ENCODE measurements at places on chromosomes 5 and 9. TPM values are rescaled to one million over a fixed set of nuclear protein-coding genes. Genes with fewer than 3 reads are reported as not detected.
A peak's percentile ranks its signal among the peaks of the same experiment; 100 is the strongest.

PCDHB13 gene
- total RNA-seq, result 3.5 TPM

DBH gene
- total RNA-seq, result not detected

CCL28 gene
- 0.20 TPM for total RNA-seq

HCN1 gene
- total RNA-seq, result not detected

SGCD gene
- 112 TPM for total RNA-seq

- DNase-seq, result no peak
Measured at GRCh38 chr9:37582548-37583157, 6.5 kb upstream of the FBXO10 start.

DNA sequence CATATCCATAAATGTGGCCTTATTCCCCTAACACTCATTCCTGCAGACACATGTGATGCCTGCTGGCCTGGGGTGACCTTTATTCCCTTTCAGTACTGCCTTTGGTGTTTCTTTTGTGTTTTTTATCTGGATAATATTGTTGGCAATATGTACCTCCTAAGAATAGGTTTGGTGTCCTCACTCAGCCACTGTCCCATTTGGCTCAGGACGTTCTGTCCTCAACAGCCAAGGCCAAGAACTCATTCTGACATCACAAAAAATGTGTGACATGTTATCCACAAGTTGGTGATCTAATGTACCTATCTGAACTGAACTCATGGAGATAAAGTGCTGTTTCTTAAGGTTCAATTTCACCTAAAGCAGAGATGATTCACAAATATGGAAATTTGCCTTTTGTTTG lies 142.9 kb upstream of the GRAMD2B start:
- no peak for DNase-seq

DNA sequence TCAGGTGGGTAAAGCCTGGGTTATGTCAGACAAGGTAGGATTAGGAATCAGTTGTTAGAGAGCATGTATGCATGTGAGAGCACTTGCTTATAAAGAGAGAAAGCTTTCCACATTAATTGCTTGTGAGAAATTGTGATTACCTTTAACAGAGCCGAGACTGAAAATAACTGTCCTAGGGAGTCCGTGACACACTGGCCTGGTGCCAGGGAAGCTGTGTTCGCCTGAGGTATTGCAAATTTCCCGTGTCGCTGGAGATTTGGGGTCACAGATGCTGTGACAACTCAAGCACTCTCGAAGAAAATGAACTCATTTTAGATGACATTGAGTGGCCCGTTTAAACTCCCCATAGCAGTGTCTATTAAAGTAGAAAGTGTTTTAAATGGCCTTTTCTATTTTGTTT lies 9.6 kb downstream of the SLC1A1 start:
- peak; percentile 31 for DNase-seq

GRCh38 chr5:61339764-61340163 lies 7.7 kb downstream of the ZSWIM6 start:
- no peak for DNase-seq

DNA sequence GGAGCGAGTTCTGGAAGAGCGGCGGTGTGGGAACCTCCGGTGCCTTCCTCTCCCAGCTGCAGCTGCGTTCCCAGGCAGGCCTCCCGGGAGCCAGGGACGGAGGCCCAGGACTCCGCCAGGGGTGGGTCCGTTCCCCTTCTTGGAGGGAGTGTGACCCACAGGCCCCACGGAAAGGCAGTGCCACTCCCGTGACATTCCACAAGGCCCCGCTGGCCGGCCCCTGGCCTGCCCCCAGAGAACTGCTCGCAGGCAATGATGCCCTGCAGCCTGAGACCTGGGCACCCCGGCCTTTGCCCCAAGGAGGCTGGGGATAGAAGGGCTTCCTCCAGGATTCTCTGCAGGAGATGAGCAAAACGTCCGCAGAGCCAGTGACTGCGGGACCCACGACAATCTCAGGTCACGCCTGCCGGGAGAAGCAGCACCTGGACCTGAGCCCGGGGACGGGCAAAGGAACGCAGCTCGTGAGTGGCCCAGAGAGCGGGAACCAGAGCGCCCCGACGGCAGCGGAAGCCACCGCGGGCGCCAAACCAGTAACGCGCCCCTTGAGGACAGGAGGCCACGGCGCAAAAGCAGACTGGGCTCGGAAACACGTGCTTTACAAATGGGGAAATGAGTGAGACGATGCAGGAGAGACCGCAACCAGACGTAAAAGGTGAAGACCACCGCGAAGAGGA lies 9.3 kb downstream of the OBP2B start:
- peak; percentile 32 for DNase-seq

- no peak for DNase-seq
Measured at GRCh38 chr9:110319781-110320492, 17.7 kb downstream of the TXNDC8 start.

- DNase-seq, result no peak
Measured at GRCh38 chr5:140631831-140632365, 1.1 kb downstream of the CD14 start.

DNA sequence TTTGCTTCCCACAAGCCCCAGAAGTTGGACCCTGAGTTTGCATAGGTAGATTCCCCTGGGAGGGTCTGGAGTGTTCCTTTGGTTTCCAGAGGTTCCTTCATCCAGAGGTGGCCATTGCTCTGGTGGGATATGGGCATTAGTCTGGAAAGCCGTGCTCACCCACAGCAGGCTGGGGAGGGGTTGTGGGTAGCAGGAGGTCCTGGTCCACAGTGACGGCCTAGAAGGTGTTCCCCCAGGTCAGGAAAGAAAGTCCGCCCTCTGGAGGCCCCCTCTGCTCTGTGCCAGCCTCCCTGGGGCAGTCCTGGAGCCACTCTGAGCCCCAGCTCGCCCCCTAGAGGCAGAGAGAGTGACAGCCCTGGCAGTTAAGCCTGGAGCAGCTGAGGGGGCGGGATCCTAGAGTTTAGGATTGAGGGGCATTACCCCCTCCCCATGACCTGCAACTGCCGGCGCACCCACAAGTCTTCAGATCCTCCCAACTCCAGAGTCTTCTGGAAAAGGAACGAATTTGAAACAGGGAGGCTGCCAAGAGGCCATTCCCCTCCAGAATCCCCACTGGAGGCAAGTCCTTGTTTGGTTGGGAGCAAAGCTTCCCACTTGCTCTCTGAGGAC lies 36.8 kb downstream of the NDST1 start:
- DNase-seq, result peak; percentile 80

- DNase-seq, result no peak
Measured at GRCh38 chr5:152226191-152226590, 178.9 kb downstream of the NMUR2 start.

- no peak for DNase-seq
Measured at GRCh38 chr5:78779262-78779661, 130.7 kb upstream of the LHFPL2 start.

DNA sequence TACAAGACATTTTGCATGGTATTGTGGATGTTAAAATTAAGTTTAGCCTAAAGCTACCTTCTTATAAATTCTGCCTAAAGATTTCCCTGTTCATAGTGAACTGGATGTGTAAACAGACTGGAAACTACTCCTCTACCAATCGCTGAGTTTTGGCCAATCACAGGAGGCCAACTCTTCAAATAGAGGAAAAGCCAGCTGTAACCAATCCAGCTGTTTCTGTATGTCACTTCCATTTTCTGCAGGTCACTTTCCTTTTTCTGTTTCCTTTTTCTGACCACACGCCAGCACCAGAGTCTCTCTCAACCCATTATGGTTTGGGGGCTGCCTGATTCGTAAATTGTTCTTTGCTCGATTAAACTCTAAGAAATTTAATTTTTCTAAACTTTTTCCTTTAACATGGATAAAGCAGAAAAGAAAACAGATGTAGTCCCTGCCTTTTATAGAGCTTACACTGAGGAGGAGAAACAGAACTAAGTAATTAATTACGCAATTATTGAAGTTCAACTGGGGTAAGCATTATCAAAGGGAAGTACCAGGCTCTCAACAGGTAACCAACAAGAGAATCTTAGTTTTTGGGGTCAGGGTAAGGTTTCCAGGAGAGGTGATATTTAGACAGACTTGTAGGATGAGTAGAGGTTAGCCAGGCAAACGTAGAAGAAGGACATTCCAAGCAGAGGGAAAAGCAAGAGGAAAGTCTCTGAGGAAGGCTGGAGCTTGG lies 27.7 kb downstream of the RANBP3L start:
- DNase-seq, result peak; percentile 6

- DNase-seq, result no peak
Measured at GRCh38 chr5:415928-416635, 26.9 kb upstream of the EXOC3 start.

DNA sequence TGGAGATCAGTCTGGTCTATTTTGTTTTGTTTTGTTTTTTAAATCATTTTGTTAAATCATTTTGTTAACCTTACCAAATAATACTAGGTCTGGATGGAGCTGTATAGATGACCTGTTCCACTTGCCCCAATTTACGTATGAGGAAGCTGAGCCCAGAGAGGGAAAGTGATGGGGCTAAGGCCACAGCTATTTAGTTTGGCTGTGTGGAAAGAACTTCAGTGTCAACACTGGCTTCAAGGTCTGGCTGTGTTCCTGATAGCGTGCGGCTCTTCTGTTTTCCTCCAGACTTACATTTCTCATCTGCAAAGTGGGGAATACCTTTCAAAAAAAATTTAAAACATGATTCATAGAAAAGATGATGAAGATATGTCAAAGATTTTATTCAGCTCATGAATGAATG lies 112.5 kb downstream of the PTTG1 start:
- DNase-seq, result no peak

- DNase-seq, result no peak
Measured at GRCh38 chr5:72415616-72416325, 91.4 kb downstream of the ZNF366 start.

DNA sequence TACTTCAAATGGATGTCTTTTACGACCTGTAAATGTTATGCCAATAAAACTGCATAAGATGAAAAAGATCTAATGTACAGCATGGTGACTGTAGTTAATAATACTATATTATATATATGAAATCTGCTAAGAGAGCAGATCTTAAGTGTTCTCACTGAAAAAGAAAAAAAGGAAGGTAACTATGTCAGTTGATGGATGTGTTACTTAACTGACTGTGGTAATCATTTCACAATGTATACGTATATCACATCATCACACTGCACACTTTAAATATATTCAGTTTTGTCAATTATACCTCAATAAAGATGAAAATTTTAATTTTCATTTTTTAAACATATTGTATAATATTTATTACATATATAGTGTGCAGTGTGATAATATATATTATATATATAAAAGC lies 31.9 kb downstream of the THBS4 start:
- no peak for DNase-seq

DNA sequence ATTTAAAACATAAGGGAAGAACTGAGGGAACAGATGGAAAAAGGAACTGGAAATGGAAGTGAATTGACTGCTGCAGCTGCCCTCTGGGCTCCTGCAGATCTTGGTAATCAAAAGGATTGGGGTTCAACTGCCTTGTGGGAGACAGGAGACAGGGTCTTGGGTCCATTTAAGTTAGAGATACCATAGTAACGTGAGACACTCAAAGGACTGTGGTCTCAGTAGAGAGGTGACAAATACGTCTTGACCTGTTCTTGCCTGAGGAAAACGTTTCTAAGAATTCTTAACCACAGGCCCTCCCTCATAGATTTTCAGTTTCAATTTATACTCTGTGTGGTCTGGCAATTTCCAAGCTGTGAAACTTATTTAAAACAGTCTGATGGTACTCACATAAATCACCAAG lies 100.8 kb upstream of the DHFR start:
- no peak for DNase-seq

DNA sequence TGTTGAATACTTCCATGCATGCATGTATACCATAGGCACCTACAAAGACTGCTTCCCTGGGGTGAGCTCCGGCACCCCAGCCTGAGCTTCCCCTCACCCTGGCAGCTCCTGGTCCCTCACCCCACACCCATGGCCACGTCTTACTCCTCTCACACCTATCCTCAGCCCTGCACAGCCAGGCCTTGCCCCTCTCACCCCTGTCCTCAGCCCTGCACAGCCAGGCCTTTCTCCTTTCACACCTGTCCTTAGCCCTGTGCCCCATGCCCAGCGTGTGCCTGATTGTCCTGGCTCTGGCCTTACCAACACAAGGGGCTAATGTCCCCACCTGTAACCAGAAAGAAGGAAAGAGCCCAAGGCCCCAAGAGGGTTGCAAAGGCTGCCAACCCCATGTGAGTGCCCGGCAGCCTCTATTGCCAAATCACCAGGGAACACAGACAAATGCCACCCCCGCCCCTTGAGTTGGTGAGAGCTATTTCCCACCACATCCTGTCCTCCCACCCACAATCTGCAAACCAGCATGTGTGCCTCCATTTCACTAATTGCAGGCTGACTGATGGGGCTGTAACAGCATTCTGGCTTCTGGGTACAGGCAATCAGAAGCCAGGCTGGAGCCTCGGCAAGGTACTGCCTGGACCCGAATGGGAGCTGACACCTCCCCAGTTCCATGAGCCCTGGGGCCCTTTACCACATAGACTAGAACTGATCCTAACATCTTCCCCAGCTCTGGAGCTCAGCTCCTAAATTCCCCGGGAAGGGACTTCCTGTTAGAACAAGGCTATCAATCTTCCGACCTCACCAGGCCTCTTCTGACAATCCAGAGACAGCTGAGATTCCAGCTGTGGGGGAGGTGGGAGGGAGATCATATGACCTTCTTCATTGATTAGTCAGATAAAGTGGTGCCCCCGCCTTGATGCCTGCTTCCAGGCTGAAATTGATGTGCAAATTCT lies 78.2 kb downstream of the FAM114A2 start:
- DNase-seq, result no peak
